ENCODE measurements at places on chromosomes 4 and X.

GRCh38 chrX:40175511-40176350, 78.0 kb upstream of the BCOR start:
- DNase-seq, result peak; percentile 49

DNA sequence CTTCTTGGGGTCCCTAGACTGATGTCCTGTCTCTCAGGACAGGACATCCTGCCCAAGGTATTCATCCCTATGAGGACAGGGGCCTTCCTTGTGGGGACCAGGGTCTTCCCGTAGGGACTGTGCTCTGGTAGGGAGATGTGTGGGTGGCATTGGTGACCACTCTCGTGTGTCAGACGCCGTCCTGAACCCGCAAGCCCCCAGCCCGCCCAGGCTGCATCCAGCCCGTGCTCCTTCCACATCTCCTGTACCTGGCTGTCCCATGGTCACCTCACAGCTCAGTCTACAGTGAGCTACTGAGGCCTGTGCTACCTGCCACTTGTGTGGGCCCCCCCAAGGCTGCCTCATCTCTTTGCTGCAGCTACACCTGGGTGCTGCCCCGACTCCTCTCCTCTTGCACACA, 24.0 kb downstream of the WFS1 start:
- no peak for DNase-seq

- DNase-seq, result no peak
Observed at GRCh38 chr4:156779042-156779441, 192.6 kb downstream of the PDGFC start.

GRCh38 chr4:3871881-3872833, 106.0 kb downstream of the ADRA2C start:
- DNase-seq, result no peak
